ENCODE measurements at places on chromosomes 3 and 15.

GRCh38 chr3:87797872-87798566 is 260.8 kb downstream of the CGGBP1 start:
- DNase-seq, result no peak

DNA sequence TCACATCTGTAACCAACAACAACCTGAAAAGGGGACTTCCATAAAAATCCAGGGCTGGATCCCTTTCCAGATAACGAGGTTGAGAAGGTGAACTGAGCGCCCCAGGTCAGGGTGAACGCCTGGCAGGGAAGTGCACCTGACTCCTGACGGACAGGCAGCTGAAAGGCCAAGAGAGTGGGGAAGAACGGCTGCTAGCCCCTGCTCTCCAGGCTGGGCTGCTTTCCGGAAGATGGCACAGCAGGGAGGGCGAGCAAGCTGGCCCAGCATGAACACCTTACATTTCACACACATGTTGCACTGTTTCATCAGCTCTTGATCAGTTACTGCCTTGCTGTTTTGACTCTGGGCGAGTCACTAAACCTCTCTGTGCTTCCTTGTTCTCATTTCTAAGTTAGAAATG is 127.2 kb upstream of the IQSEC1 start:
- no peak for DNase-seq

GRCh38 chr15:90191794-90192509 is 9.2 kb upstream of the SEMA4B start:
- DNase-seq, result no peak

DNA sequence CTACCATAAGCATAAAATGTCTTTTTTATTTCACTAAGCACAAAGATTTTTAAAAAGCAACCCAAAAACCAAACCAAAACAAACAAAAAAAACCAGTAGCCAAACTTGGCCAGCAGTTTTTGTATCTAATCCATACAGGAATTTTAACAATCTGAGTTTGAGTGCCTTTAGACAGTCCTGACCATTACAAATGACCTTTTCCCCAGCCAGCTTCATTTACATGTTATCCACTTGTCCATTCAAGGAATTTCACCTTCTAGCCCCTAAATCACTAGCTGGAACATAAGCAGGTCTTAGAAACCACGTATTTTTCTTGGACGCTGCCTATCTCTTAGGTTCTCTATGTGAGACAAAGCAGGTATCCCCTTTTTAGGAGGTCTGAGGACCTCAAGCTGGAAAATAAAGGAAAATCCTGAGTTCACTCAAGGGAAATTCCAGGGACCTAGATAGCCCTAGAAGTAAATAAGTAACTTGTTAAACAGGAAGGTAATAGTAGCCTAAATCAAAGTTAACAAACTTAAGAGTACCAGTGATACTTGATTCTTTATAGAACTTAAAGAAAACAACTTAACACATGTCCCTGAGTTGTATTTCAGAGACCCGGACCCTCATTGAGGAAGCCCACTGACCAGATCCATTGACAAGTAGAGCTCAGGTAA is 34.2 kb downstream of the CIP2A start:
- DNase-seq, result no peak

- no peak for DNase-seq
Observed at GRCh38 chr3:101611023-101611422, 37.0 kb downstream of the PCNP start.

GRCh38 chr3:4351164-4351855 is 48.1 kb downstream of the SETMAR start:
- no peak for DNase-seq

- DNase-seq, result no peak
Observed at GRCh38 chr15:39157882-39158281, 423.0 kb upstream of the THBS1 start.

DNA sequence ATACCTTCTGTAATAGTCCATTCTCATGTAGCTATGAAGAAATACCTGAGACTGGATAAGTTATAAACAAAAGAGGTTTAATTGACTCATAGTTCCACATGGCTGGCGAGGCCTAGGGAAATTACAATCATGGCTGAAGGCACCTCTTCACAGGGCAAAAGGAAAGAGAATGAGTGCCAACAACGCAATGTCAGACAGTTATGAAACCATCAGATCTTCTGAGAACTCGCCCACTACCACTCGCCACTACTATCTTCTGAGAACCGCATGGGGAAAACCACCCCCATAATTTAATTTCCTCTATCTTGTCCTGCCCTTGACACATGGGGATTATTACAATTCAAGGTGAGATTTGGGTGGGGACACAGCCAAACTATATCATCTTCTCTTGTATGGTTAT is 406.8 kb upstream of the CBLB start:
- DNase-seq, result no peak

Data from chondrocyte (in vitro differentiated cells).